ENCODE measurements at places on chromosomes 2 and 18. TPM values are rescaled to one million over a fixed set of nuclear protein-coding genes. Genes with fewer than 3 reads are reported as not detected.

FEV gene
- not detected for total RNA-seq

IL37 gene
- total RNA-seq, result not detected

CIDEA gene
- total RNA-seq, result 0.44 TPM

CRYGC gene
- not detected for total RNA-seq

DYNAP gene
- not detected for total RNA-seq

PMS1 gene
- 29.8 TPM for total RNA-seq

GRCh38 chr2:237321746-237322145 lies 92.2 kb downstream of the COL6A3 start:
- DNase-seq, result no peak
- no peak overlapping the region for H3K27ac ChIP-seq
- no peak overlapping the region for H3K4me3 ChIP-seq

DNA sequence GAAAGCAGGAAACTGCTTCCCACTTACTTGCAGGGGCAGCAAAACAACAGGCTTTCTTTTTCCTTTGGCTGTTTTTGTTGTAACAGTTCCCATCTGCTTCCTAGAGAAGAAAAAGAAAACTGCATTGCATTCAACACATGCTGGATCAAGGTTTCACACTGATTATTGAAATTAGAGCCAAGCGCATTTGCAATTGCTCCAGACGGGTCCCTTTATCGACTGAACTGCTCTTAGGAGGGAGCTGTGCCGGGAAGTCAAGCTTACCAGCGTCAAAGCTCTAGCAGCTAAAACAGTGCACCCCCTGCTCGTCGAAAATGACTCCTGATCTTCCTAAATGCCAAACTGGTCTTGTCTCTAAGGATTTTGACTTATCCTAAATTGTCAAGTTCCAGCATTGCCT lies 164.0 kb upstream of the SESTD1 start:
- no peak for DNase-seq
- no peak overlapping the region for H3K4me3 ChIP-seq
- no peaks in the 10 kb centered on the region for H3K27me3 ChIP-seq
- peaks cover 10% of the 10 kb centered on the region for H3K4me1 ChIP-seq

- H3K27ac ChIP-seq, result no peak overlapping the region
- H3K4me1 ChIP-seq, result no peaks in the 10 kb centered on the region
Measured at GRCh38 chr2:198211706-198212105, 407.3 kb downstream of the PLCL1 start.

- no peak overlapping the region for H3K27ac ChIP-seq
- no peaks in the 10 kb centered on the region for H3K27me3 ChIP-seq
Measured at GRCh38 chr2:34664266-34664665, 1065.2 kb upstream of the FAM98A start.

GRCh38 chr2:120228503-120228902 lies 5.3 kb upstream of the TMEM185B start:
- no peak overlapping the region for H3K27ac ChIP-seq
- H3K36me3 ChIP-seq, result no peaks in the 10 kb centered on the region
- DNase-seq, result peak; percentile 42
- no peak overlapping the region for H3K4me3 ChIP-seq
- peaks cover 13% of the 10 kb centered on the region for H3K4me1 ChIP-seq

- no peaks in the 10 kb centered on the region for H3K27me3 ChIP-seq
- H3K27ac ChIP-seq, result no peak overlapping the region
- DNase-seq, result no peak
- H3K4me3 ChIP-seq, result no peak overlapping the region
- H3K4me1 ChIP-seq, result no peaks in the 10 kb centered on the region
Measured at GRCh38 chr2:195945056-195945455, 123.6 kb downstream of the DNAH7 start.

DNA sequence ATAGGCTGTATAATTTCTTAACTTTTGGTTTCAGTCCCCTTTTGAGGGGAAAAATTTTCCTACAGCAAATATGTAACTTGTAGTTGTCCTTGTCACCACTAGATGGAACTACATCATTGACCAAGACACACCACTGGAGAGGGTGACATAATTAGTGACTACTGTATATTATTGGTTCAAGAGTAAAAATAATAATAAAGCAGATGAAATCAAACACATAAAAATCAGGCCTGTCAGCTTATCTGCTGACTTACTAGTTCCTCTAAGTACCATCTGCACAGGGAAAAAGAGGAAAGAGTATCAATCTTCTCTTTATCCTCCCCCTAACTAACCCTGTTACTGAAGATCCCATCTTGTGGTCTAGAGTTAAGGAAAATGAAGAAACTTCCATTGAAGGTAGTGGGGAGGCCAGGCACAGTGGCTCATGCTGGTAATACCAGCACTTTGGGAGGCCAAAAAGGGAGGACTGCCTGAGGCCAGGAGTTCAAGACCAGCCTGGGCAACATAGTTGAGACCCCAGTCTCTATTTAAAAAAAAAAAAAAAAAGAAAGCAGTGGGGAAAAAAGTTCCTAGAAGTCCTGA lies 29.6 kb upstream of the ENOSF1 start:
- no peaks in the 10 kb centered on the region for H3K4me1 ChIP-seq
- peak; percentile 8 for DNase-seq
- no peak overlapping the region for H3K4me3 ChIP-seq
